Fibroblast of skin of left quadriceps (primary cell): ENCODE measurements at places on chromosomes 1 and 21.

GRCh38 chr1:190595438-190595837 is 117.8 kb upstream of the BRINP3 start:
- no peak for DNase-seq

DNA sequence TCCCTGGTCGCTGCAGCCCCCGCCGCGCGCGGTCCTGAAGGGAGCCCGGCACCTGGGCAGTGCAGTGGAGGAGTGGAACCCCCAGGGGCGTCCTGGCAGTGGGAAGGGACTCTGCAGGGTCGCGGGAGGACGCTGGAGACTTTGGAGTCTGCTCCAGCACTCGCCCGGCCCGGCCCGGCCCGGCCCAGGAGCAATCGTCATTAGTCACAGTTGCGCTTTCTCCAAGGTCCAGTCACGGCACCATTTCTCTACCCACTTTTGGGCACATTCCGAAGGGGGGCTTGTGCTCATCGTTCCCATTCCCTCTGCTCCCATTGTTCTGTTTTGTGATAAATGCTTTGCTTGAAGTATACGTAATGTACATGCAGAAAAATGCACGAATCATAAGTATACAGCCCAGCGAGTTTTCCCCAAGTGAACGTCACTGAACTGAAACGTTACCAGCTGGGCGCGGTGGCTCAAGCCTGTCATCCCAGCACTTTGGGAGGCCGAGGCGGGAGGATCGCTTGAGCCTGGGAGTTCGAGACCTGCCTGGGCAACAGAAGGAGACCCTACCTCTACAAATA is 999 bp downstream of the THAP3 start:
- DNase-seq: peak; percentile 38

DNA sequence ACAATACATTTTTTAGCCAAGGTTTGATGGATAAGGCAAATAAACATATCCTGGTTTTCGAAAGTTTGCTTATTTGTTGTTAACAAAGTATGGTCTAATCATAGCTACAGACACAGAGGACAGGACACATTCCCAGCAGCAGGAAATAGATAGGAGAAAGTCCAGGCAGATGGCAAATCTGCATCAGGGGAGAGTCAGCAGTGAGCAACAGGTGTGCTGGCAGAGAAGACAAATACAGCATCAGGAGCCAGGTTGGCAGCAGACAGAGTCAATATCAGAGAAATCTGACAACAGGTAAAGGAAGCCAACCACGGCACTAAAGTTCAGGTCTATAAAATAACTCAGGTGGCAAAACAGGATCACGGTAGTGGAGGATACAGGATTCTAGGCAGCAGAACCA is 210.7 kb upstream of the PTBP2 start:
- DNase-seq: no peak

DNA sequence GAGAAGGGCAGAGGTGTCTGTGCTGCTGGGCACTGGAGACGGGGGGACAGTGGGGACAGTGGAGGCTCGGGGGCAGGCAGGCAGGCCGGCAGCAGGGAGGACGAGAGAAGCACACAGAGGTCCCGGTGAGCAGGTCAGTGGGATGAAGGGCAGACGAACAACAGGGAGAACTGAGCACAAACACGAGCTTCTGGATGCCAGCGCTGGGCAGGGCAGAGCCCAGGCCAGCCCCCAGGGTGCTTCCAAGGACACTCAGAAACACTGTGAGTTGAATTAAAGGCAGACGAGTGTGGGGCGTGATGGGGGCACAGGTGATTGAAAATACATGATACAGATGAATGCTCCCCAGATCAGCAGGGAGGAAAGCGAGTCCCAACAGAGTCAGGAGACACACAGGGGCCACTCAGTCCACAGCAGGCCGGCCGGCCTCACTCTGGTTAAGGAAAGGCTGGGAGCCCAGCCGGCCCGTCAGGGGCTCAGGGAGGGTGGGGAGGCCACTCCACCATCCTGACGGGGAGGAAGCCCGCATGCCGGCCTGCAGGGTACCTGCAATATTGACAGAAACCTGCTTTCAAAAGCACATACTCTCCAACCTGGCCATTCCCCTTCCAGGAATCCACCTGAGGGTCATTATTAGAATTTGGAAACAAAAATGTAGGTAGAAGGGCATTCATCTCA is 14.1 kb downstream of the SLC19A1 start:
- DNase-seq: no peak

- DNase-seq: no peak
Observed at GRCh38 chr1:33374336-33375105, 53.6 kb upstream of the A3GALT2 start.

- no peak for DNase-seq
Observed at GRCh38 chr1:195218428-195219212, 1389.6 kb downstream of the KCNT2 start.

DNA sequence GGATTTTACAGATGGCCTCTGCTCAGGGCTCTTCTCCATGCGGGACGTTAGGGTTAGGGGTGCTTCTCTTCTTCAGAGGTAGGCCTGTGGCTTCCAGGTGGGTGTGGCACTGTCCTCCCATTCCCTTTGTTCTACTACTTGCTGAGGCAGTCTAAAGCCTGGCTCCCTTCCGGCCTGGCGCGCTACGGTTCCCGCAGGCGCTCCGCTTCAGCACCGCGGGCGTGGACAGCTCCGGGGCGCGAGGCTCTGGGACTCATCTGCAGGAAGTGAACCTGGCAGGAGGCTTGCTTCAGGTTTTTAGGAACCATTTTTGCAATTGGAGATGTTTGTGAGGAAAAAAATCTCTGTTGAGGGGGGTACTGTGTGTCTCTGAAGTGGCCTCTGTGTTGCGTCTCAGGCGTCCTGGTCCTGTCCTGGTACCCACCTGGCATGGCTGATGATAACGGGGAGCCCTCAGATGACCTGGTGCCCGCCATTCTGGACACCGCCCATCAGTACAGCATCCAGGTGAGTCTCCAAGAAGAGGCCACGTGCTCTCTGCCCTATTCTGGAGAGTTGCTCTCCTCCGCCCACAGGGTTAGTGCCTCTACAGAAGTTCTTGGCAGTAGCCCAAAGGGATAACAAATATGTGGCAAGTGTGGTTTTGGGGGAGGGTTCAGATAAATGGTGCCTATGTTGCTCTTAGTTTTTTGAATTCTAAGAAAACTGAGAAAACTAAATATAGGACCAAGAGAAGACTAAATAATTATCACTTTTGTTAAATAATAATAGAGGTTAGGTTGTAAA is 1.9 kb downstream of the MANEAL start:
- no peak for DNase-seq

GRCh38 chr1:101769520-101769919 is 227.2 kb downstream of the OLFM3 start:
- DNase-seq: no peak

DNA sequence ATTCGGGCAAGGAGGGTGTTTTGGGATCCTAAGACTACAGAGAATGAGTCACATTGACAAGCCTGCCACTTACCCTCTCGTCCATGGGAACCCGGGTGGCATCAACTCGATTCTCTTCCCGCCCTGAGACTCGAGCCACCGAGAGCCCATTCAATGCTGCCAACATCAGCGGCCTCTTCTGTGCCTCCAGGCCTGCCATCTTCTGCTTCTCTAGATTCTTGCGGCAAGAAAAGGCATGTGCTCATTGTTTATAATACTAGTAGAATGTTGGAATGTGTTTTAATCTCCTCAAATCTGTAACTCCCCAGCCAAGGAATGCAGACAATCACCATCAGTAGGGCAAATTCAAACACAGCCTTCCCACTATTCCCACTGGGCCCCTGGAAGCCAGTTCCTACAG is 96.9 kb downstream of the SMYD2 start:
- peak; percentile 74 for DNase-seq

DNA sequence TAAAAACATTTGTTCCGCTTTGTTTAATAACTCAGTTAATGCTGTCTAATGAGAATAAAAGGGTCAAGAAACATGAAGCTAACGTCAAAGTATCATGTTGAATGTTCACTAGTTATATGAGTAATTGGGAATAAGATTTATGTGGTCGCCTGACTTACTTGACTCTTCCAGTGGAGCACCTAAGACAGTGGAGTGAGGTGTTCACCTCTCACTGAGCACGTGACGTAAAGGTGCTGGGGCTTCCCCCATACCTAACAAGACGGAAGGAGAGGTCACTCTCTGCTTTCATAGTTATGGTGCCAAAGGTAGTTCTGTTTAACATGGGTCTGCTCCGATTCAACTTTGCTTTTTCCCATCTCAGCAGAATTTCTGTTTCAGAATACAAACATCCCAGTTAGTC is 686 bp downstream of the KMO start:
- DNase-seq: no peak
